ENCODE measurements at places on chromosomes 2 and 18.

DNA sequence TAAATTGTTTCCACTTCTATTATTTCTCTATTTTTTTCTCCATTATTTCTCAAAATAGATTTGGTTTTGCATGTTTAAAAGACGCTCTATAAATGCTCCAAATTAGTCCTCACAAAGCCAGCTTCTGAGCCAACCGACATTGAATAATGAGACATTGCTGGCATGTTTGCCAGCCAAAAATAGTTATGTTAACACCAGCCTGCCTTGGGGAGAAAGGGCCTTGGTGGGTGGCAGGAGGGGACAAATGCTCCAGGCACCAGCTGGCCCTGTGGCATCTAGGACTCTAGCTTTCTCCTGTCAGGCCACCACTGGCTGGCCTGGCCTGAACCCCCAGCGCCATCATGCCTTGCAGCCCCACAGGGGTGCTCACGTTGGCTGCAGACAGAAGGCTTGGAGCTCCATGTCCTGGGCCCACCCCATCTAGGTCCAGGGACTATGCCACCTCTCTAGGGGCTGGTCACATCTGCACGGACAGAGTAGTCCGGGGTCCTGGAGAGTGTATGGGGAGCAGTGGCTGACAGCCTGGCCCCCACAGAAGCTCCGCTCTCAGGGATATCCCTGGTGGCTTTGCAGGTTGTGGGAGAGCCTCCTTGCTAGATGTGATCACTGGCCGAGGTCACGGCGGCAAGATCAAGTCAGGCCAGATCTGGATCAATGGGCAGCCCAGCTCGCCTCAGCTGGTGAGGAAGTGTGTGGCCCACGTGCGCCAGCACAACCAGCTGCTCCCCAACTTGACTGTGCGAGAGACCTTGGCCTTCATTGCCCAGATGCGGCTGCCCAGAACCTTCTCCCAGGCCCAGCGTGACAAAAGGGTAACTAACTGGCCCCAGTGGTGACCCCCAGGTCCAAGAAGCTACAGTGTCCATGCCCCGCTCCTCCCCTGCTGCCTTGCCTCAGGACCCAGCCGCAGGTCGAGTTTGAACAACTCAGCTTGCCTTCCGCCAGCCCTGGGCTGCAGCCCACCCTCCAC, 12.5 kb downstream of the ABCG8 start:
- DNase-seq = no peak

DNA sequence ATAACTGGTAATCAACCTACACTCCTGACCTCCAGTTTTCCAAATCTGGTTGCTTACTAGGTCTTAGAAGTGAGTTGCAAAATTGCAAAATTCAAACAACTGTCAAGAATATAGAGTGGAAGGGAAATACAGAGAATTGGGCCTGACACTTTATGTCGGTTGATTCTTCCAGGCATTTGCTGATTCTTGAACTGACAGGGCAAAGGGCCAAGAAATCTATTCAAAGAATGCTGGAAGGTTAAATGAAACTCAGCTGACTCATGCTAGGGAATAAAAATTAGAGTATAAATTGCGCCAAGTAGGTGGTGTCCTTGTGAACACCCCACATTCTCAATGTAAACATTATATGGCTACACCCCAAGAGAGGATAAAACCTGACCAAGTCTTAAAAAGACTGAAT, 21.5 kb upstream of the ZSCAN30 start:
- DNase-seq = no peak

- no peak for DNase-seq
These were observed 78.6 kb downstream of the SATB2 start for GRCh38 chr2:199378948-199379650.

DNA sequence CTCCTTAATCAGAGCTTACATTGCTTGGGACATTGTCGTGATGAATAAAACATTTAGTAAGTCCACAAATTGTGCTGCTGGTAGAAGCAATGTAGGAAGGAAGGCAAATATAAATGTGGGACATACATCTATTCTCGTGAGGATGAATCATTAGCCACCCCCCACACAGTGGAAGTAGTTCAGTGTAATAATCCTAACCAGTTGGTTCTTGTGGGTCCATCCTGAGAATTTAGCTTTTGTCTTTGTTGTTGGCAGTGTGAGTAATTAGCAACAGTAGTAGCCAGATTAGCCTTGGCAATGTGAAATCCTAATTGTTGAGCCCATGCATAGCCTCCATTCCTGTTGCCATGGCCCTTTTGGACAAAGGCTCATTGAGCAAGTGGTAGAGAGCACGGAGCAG, 532.1 kb downstream of the FBXO15 start:
- no peak for DNase-seq

- DNase-seq = no peak
These were observed 49.7 kb downstream of the HPCAL1 start for GRCh38 chr2:10352361-10352760.

DNA sequence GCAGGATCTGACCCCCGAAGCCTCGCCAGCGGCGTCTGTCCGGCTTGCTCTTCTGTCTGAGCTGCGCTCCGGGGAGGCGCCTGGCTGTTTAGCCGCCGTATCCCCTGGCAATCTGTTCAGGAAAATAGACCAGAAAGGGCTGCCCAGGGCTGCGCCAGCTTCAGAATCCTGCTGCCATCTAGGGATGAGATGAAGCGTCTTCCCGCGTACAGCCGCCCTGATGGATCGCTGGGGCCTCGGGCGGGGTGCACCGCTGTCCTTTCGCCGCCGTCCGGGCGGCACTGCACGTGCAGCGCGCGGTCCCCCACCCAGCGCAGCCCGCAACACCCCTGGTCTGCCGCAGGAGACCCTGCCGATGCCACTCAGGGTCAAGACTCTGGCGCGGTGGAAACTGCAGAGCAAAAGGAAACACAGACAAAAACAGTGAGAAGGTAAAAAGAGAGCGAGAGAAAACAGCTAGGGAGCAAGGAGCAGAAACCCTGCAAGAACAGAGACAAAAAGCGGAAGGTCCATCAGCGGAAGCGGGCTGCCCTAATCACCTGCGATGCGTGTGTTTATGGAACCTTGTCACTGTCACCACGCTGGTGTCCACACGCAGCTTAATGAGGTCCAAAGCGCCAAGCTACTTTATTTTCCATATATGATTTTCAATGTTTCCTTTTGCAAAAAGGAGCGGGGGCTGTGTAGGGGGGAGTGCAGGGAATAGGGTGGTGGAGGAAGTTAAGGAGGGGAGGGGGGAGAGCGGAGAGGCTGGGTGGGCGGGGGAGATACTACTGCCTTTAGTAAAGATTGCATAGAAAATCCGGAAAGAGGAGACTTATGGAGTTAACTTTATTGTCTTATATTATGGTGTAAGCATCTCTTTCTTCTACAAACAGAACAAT, 2113.3 kb upstream of the PIK3C3 start:
- DNase-seq = no peak

- DNase-seq = no peak
These were observed 79.6 kb downstream of the SKA1 start for GRCh38 chr18:50454387-50454988.

DNA sequence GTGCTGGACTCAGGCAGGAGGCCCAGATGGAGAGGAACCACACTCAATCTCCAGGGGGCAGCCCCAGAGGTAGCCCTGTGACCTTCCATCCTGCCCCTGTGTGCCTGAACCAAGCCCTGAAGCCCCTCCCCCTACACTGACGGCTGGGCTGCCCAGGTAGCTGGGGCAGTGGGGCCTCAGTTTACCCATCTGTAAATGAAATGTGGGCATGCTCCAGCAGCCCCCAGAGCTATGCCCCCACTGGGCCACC, 15.8 kb downstream of the CROCC2 start:
- DNase-seq = no peak

DNA sequence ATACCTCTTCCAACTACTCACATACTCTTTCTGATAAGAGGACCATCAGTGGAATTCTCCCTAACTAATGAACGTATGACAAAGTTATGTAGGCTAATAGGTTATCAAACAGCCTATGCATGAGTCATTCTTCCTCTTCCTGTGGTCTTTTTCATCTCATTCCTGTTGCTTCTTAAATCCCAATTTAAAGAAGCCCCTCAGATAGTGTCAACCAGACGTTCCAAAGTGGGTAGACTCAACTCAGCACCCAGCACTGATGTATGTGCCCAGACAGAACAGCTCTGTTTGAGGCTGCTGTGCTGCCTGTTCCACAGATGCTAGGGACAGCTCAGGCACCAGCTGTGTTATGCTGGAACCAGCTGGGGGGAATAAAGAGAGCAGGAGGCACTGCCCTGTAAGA, 52.6 kb downstream of the CXCR4 start:
- no peak for DNase-seq

DNA sequence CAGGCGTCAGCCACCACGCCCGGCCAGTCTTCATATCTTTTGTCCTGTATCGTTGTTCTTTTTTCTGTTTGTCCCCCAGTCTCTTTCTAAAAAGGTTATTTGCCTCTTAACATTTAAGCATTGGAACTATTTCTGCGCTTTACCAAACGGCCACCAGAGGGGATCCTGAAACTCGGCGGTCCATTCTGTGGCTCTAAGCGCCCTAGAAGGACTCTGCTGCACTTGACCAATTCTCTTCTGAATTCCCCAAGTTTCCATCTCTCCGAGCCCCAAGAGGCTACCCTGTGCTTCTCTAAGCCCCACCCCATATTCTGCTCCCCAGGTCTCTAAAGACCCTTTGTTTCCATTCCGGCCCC, 33.1 kb upstream of the REG3G start:
- no peak for DNase-seq

DNA sequence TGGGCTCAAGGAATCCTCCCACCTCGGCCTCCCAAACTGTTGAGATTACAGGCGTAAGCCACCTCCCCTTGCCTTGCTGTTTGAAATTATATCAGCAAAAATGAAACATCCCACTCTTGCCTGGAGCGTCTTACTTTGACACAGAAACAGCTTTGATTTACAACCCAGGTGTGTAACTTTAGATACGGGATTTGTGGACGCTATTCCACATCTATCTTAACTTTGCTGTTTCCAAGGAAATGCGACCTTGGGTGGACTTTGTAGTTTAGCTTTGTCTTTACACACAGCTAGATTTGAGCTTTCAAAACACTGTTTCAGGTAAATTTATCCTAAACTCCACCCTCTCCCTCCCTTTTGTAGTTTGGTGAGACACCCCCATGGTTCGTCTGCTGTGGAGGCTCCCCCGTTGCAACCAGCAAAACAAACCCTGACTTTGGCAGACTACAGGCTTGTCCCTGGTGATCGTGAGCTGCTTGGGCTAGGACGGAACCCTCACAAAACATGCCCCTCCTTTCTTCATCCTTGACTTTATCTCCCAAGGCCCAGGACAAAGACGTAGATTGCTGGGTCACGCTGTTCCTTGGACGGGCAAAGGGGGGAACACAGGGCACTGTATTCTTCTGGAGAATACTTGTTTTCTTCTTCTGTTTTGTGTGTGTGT, 5.5 kb upstream of the MSH6 start:
- DNase-seq = no peak

GRCh38 chr2:125172181-125172580, 1147.1 kb downstream of the CNTNAP5 start:
- DNase-seq = no peak

DNA sequence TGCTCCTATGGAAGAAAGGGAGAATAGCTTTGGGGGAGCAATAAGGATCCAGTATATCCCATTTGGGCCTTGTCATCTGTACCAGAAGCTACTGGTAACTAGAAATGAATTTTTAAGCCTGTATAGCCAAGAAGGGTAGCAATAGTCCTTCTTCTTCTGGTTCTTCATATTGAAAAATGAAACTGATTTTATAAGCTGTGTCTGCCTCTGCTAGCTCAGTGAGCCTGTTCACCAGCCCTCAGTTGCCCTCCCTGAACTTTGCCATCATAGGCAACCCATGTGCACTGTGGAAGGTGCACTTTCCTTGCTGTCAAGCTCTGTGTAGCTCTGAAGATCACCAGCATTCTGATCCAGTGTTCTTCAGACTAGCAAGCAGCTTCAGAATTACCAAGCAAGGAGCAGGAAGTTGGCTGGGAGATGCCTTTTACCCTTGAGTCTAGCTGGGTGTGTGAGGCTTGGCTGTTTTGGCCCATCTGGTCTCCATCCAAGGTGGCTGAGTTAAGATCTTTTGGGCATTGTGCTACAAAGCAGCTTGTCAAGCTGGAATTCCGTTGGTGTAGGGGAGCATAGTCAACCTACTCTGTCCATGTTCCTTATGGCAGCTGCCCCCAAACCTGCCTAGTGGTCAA, 55.8 kb upstream of the MGAT5 start:
- DNase-seq = no peak

DNA sequence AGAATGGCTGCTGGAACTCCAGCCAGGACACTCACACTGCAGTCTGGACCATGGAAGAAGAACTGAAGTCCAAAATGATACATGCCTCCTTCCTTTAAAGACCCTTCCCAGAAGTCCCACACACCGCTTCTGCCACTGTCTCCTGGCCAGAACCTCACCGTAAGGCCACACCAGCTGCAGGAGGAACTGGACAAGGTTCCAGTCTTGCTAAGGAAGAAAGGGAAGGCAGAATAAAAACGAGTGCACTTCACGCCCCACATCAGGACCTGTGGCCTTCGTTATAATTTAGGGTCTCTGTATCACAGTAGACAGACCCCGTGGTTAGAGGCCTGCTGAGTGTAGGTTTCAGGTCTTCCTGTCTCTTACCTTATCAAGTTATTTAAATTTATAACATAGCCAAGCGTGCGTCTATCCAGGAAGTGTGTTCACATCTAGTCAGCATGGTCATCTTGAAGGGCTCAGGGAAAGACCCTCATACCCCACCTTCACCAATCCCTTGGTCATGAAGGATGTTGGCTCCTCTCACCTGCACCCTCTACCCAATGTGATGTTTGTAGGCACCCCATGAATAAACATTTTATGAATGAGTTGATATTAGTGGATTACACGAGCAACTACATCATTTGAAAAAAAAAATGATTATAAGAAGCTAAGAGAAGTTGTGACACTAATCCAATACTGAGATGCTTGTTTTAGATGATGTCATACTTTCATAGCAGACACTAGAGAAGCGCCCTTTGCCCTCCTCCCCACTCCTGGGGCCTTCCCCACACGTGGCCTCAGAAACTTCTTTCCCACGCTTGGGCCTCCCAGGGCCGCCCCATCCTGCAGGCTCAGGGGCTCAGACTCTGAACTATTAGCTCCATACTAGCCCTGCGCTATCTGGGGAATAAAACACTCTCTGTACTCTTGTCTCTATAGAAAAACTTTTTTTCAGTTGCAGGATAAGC, 157.6 kb downstream of the FAM210A start:
- DNase-seq = no peak

- DNase-seq = no peak
These were observed 6.3 kb upstream of the ADGRF3 start for GRCh38 chr2:26352892-26353291.

- DNase-seq = no peak
These were observed 35.9 kb upstream of the CCDC93 start for GRCh38 chr2:118049816-118050140.

DNA sequence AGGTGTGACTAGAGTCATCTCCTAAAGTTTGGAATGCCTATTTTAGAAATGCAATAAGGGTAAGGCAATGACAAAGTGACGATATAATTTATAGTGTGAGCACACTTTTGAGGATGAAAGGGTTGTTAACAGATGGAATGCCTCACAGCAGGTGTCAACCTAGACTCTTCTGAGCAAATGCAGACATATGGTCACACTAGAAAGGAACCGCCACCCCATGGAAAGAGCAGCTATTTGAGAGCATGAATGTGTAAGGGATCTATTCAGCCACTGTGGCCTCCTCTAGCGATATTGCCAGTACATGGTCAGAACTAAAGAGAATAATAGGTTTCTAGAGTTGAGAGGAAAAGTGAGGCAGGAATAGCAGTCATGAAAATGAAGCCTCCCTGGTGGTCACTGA, 18.5 kb downstream of the DSG2 start:
- no peak for DNase-seq

GRCh38 chr2:128746356-128746755, 427.7 kb upstream of the HS6ST1 start:
- no peak for DNase-seq

- peak; percentile 67 for DNase-seq
These were observed 15.9 kb upstream of the ATP6V1B1 start for GRCh38 chr2:70919672-70920366.

- no peak for DNase-seq
These were observed 1170.4 kb upstream of the ZEB2 start for GRCh38 chr2:145690183-145690778.
